8988T (cell line): ENCODE measurements at places on chromosomes 3 and 15.

GRCh38 chr3:50533316-50533715 is 29.9 kb upstream of the CACNA2D2 start:
- no peak for DNase-seq

GRCh38 chr3:94520364-94520763 is 457.5 kb downstream of the NSUN3 start:
- no peak for DNase-seq

GRCh38 chr3:119613872-119614271 is 16.2 kb downstream of the PLA1A start:
- DNase-seq = no peak

DNA sequence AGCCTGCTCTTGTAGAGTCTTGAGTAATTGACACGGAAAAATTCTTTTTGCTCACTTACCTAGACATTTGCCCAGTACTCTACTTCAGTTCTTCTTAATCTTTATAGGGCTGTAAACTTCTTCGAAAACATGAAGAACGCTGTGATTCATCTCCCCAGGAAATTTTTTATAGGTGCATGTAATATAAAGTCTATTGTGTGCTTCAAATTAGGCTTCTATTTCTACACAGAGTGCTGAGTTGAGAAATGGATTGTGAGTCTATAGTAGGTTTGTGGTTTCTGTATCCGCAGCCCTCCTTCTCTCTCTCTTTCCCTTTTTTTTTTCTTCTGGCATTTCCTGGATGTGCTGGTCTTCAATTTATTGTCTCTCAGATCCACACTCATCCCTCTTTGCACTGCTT is 183.3 kb upstream of the DCBLD2 start:
- DNase-seq = no peak

DNA sequence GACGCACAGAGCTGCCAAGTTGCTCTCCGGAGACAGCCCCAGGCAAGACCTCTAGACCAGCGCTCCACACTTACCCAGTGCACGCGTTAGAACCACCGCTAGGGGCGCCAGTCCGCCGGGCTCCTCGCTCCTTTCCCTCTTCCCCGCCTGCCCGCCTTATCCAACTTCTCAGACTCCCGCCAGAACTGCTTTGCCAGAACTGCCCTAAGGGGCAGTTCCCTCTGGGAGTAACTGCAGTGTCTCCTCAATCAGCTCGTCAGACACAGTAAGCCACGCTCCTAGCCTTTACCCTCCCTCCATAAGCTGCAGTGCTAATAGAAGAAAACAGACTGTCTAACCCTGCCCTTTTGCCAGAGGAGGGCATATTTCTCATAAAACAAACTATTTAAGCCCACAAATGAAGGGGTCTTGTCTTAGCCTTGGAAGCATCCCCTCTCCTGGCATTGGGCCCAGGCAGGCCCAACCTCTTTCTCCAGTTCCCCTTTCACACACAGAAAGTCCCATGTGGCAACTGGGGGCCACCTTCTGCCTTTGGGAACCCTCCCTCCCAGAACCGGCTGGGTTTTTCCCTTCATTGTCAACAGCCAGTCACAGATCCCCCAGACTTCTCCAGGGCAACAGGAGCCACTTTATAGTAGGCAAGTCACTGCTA is 3.7 kb downstream of the BMF start:
- peak; percentile 96 for DNase-seq

DNA sequence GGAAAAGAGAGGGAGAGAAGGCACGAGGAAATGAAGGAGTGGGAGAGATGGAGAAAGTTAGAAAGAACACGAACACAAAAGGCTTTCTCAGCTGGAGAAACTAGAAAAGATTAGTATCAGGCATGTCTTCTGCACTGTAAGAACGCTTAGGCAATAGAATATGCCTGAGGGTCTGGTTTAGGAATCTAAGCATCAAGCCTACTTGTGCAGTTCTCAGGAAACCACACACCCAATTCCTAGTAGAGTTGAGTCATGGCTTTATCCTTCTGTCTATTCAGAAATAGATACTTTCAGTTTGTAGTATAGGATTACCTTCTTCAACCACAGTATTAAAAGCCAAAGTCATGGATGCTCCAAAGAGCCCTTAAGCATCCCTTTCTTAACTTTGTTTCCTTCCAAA is 969.4 kb downstream of the NTRK3 start:
- DNase-seq = no peak

DNA sequence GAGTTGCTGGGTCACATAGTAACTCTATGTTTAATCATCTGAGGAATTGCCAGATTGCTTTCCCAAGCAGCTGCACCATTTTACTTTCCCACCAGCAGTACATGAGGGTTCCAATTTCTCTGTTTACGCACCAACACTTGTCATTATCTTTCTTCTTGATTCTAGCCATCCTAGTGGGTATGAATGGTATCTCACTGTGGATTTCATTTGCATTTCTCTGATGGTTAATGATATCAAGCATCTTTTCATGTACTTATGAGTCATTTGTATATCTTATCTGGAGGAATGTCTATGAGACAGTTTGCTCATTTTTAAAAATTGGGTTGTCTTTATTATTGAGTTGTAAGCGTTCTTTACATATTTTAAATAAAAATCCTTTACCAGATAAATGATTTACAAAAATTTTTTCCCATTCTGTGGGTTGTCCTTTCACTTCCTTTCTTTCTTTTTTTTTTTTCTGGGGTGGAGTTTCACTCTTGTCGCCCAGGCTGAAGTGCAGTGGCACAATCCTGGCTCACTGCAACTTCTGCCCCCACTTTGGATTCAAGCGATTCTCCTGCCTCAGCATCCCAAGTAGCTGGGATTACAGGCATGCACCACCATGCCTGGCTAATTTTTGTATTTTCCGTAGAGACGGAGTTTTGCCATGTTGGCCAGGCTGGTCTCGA is 8.9 kb upstream of the SGO1 start:
- no peak for DNase-seq

- no peak for DNase-seq
Measured at GRCh38 chr3:87796137-87796842, 262.5 kb downstream of the CGGBP1 start.

DNA sequence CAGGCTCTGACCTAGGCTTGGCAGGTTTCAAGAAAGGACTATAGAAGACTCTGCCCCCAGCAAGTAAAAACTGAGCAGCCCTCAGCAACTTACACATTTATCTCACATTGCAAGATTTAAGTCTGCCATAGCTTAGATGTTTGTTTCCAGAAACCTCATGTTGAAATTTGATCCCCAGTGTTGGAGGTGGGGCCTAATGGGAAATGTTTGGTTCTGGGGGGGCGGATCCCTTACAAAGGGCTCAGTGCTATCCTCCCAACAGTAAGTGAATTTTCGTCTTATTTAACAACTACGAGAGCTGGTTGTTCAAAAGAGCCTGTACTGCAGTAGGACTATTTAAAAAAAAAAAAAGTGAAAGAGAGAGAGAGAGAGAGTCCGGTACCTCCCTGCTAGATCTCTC is 125.2 kb upstream of the PROK2 start:
- DNase-seq = no peak

GRCh38 chr3:115186351-115187148 is 39.5 kb upstream of the ZBTB20 start:
- DNase-seq = no peak

DNA sequence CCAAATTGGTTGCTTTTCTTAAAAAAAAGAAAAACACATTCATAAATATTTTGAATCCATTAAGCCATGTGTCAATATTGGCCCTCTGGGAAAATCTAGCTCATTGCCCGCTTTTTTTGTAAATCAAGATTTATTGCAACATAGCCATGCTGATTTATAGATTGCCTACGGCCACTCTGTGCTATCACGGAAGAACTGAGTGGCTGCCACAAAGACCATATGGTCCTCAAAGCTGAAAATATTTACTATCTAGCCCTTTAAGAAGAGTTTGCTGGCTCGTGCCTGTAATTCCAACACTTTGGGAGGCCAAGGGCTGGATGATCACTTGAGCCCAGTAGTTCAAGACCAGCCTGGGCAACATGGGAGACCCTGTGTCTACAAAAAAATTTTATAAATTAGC is 45.9 kb downstream of the IL5RA start:
- DNase-seq = no peak

DNA sequence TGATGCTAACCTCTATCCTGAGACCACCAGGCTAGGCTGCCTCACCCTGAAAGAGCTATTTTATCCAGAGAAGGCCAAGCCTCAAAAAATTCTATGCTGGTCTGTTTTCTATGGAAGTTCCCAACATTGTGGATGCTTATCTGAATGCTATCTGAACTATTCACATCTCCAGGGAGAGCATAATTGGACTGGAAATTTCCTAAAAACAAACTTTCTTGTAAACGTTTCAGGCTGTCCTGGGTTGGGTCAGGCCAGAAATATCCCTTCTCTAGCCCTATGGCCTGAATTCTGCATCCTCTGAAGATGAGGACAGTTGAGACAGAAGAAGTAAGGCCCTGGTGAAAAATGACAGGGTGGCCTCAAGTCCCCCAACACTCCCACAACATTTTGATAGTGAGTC is 706.4 kb upstream of the NR2F2 start:
- no peak for DNase-seq

GRCh38 chr15:75138016-75138999 is 63.4 kb upstream of the C15orf39 start:
- DNase-seq = no peak

GRCh38 chr3:59809016-59809415 is 759.2 kb upstream of the CFAP20DC start:
- DNase-seq = no peak

GRCh38 chr15:64038878-64039610 is 7.2 kb downstream of the DAPK2 start:
- no peak for DNase-seq

DNA sequence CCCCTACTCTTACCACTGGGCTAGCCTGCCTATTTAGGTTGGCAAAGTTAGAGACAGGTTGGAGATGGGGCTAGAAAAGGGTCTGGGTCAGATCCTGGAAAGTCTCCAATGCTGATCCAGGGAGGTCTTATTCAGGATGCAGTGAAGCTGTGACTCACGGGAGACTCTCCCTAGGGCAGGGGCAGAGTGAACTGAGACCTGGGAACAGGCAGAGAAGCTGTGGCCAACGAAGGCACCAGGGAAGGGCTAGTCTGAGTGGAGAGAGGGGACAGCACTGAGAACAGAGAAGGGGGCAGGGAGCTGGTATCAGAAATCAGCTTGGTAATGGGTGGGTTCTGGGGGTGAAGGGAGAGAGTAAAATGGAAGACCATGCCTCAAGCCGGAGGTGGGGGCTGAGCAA is 2.2 kb downstream of the LTF start:
- no peak for DNase-seq

DNA sequence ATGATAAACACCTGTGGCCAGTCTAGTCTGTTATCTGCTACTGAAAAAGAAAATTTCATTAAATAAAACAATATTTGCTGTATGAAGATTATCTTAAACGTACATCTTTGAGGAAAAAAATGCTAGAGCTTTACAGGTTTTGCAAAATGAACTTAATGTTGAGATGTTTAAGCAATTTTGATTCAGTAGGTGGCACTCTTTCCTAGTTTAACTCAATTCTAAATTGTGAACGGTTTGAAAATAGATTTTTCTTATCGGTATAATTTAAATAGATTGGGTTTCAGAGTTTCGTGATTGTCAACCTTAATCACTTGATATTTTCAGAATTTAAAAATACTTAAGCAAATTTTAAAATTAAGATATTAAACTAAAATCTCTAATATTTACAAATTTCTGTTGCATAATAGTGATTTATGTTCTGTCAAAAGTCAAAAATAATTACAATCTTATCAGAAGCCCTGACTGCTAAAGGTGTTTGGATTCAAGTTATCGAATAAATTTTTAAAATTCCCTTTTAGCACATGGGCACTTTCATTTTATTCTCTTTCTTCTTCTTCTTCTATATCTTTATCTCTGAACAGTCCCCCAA is 7.0 kb upstream of the RNF111 start:
- DNase-seq = no peak

DNA sequence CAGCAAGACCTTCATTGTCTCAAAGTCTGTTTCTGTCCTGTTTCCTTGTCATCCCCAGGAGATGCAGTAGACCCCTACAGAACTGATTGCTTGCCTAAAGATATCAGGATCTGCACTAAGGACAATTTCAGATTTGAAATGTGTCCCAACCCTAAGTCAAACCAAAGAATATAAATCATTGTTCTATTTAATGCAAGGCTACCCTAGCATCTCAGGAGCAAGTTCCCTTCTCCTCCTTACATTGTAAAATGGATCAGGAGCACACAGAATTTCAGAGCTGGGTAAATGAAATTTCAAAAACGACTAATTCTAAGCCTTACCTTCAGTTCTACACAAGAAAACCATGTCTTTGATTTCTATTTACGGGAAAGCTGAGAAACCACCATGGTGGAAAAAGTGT is 360.9 kb upstream of the KCNH8 start:
- no peak for DNase-seq

GRCh38 chr3:132564070-132564465 is 33.0 kb upstream of the ACKR4 start:
- DNase-seq = no peak

- DNase-seq = no peak
Measured at GRCh38 chr15:51085764-51086163, 8.9 kb downstream of the TNFAIP8L3 start.

- no peak for DNase-seq
Measured at GRCh38 chr15:71455107-71455506, 339.8 kb downstream of the THSD4 start.

DNA sequence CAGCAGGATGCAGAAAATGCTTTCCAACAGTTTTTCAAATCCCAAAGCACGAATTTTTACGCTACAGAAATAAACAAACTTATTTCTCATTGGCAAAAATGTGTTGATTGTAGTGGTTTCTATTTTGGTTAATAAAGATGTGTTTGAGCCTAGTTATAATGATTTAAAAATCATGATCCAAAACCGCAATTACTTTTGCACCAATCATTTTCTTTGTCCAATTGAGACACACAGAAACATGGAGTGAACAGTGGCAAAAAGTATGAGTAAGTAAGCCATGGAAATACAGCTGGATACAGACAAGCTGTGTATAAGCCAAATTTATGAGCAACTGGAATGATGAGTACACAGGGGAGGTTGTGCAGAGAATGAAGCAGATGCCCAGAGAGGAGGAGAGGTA is 427.9 kb downstream of the NTRK3 start:
- no peak for DNase-seq

- DNase-seq = no peak
Measured at GRCh38 chr3:161349529-161350312, 21.6 kb downstream of the SPTSSB start.

- DNase-seq = no peak
Measured at GRCh38 chr15:64634027-64634426, 141.4 kb downstream of the RBPMS2 start.

GRCh38 chr15:80367094-80367493 is 37.1 kb upstream of the ARNT2 start:
- DNase-seq = no peak

- DNase-seq = no peak
Measured at GRCh38 chr15:74053517-74053916, 28.8 kb downstream of the GOLGA6A start.

DNA sequence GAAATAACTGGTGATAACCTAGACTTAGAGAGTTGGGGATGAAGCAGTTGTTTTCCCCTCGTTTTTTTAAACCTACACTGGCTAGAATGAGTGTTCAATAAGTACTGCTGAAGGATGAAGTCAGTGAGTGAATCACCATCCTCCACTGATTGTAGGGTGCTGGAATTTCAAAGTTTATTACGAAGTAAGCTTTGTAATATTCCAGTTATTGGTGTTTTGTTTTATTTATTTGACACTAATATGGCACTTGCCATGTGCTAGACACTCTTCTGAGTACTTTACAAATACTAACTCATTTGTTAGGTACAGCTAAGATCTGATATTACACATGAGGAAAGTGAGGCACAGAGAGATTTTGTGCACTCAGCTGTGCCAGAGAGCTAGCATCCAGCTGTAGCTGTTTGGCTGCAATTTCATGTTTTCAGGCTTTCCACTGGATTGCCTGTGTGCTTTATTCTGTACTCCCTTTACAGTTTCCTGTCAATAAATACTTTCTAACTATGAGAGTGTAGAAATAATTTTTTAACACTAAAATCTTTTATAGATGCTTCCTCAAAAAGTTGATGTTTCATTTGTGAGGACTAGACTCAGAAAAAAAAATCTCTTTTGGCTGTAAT is 5.8 kb downstream of the MAP2K5 start:
- no peak for DNase-seq
